Stomach (tissue), 19 donors: ENCODE measurements at places on chromosomes 11 and 22. TPM values are rescaled to one million over a fixed set of nuclear protein-coding genes. Genes with fewer than 3 reads are reported as not detected.

Gene GALNT18
- total RNA-seq: 11.4 TPM

Gene CLCF1
- total RNA-seq: not detected

Gene WNT7B
- not detected for total RNA-seq

Gene POU2AF2
- total RNA-seq: not detected

DNA sequence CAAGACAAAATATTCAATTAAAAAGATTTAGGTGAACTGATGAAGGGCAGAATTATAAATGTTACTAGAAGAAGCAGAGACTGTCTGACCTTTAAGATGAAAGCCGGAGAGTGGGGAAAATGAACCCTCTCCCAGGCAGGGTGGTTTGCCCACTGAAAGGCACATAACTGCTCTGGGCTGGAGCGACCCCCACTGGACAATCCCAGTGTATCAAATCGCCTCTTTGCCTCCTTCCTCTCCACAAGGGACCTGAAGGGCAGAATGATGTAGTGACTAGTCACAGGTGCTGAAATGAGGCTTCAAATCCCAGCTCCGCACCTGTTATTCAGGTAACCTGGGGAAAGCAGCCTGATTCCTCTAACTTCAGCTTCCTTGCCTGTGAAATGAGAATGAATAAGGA is 69.0 kb downstream of the EFCAB6 start:
- DNase-seq: no peak

- no peak for DNase-seq
Observed at GRCh38 chr11:20178976-20179375, 18.7 kb upstream of the DBX1 start.

GRCh38 chr11:64712430-64713015 is 10.5 kb downstream of the NRXN2 start:
- DNase-seq: no peak

GRCh38 chr22:27387561-27387960 is 414.0 kb downstream of the MN1 start:
- DNase-seq: no peak
